ENCODE measurements at places on chromosomes 1 and 21.

DNA sequence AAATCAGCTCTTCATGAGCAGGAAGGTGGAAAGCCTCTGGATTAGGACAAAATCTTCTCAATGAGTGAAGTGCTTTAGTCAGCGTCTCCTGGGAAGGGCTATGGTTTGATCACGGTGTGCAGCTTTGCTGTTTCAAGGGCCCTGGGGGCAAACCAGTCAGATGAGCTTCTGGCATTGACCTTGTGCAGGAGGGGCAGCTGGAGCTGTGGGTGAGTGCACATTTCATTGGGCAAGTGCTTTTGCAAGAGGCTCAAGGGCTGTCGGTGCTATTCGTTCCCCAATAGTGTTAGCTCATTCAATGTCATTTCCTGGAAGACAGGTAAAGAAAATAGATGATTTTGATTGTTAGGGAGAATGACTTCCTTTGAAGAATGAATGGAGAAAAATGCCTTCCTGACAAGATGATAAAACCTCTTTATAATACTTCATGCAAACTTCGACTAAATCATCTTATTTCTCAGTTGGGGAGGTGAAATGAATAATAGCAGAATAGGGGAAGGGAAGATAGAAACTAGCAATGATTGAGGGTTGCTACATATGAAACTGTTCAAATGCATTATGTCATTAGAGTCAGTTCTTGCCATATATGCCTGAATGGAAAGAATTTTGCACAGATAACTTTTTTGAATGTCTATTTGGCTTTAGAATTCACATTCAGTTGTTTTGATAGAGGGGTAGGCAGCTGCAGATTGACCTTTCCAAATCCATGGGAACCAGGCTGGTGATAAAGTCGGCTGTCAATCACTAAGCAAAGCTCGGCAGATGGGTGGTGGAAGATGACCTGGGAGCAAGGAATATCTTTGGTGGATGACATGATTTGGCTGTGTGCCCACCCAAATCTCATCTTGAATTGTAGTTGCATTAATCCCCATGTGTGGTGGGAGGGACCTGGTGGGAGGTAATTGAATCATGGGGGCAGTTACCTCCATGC, 12.9 kb upstream of the DISC1 start:
- DNase-seq, result no peak

- no peak for DNase-seq
Measured at GRCh38 chr1:110067893-110068645, 2.4 kb downstream of the ALX3 start.

GRCh38 chr1:41812051-41812450, 106.7 kb downstream of the HIVEP3 start:
- DNase-seq, result no peak

- no peak for DNase-seq
Measured at GRCh38 chr21:46049890-46050667, 47.8 kb upstream of the COL6A2 start.

DNA sequence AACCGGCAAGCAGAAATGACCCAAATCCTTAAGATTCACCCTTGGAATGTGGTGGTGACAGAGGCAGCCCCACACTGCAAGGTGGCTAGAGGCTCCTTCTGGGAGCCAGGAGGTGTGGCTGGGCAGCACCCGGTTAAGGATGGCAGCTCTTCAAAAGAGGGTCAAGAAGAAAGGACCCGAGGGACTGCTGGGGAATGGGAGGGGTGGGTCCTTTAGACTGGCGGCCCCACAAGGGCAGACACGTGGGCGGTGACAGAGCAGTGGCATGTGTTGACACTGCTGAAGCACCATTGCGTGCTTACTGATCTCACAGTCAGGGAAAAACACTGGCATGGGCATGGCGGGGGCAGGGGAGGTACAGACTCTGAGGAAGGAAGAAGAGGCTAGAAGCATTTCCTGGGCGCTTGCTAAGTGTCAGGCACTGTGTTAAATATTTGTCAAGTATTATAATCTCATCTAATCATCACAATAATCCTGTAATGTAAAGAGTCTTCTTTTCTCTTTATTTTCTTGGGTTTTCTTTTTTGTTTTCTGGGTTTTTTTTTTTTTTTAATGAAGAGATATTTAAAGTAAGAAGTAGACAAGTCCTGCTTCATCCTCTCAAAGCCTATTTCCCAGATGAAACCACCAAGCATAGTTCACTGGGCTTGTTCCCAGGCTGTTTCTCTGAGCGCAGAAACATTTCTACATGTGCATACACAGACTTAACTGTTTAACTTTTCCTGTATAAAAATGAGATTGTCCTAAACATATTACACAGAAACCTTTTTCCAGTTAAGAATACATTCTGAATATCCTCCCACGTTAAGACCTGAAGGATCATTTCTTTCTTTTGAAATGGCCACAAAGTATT, 165.8 kb upstream of the EDN2 start:
- peak; percentile 58 for DNase-seq

DNA sequence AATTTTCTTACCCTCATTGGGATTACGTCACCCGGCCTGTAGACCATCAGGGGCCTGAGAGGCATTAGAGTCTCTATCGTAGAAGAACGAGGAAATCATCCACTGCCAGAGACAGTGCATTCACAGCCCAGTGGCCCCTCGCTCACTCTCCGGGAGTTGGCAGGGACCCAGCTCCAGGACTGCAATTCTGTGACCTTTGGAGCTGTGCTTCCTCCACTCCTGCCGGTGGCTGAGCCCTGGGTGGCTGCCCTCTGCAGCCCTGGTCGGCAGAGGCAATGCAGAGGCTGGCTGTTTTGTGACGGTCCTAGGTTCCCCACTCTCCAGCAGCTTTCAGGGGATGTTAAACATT, 12.7 kb downstream of the SLC37A1 start:
- DNase-seq, result peak; percentile 50

- DNase-seq, result peak; percentile 38
Measured at GRCh38 chr1:205541161-205541886, 36.9 kb downstream of the CDK18 start.

- no peak for DNase-seq
Measured at GRCh38 chr1:24567792-24568388, 12.0 kb downstream of the NCMAP start.

- no peak for DNase-seq
Measured at GRCh38 chr1:8667869-8668594, 149.4 kb downstream of the RERE start.

DNA sequence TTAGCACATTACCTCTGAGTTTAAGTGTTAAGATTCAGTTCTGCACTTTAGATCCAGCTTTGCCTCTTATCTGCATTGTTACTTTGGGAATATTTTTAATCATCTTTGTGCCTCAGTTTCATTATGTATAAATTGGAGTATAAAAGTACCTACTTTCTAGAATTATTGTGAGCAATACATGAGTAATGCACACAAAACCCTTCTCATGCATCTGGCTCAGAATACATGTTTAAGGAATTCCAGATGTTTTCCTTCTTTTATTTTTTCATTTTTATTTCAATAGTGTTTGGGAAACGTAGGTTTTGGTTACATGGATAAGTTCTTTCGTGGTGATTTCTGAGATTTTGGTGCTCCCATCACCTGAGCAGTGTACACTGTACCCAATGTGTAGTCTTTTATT, 14.2 kb downstream of the C8A start:
- no peak for DNase-seq

DNA sequence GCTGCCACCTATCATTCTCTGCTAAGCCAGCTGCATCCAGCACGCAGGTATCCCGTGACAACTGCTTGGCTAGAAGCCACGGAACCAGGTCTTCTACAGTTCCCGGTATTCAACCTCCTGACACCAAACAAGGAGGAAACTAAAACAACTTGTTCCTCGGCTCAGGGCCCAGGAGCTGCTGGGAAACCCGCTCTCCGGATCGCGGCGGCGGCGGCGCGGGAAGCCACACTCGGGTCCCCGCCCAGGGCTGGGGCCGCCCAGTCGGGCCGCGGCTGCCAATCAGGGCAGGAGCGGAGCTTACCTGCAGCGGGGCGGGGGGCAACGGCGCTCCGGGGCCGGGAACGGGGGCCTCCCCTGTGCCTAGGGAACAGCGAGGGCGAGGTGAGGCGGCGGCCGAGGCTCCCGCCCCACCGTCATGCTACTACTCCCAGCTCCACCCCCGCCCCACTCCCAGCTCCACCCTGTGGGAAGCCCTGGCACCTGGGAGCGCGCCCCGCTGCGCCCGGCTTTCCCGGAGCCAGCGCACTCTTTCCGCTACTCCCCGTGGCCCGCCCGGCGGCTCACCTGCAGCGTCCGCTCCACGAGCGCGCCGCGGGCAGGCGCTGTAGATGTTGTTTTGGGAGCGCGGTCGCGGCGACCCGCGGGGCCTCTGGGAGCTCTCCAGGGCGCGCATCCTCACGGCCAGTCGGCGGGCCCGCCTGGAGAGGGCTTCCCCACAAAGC, 12.1 kb downstream of the IL24 start:
- DNase-seq, result peak; percentile 80

- no peak for DNase-seq
Measured at GRCh38 chr1:20950679-20951078, 163.6 kb upstream of the HP1BP3 start.

DNA sequence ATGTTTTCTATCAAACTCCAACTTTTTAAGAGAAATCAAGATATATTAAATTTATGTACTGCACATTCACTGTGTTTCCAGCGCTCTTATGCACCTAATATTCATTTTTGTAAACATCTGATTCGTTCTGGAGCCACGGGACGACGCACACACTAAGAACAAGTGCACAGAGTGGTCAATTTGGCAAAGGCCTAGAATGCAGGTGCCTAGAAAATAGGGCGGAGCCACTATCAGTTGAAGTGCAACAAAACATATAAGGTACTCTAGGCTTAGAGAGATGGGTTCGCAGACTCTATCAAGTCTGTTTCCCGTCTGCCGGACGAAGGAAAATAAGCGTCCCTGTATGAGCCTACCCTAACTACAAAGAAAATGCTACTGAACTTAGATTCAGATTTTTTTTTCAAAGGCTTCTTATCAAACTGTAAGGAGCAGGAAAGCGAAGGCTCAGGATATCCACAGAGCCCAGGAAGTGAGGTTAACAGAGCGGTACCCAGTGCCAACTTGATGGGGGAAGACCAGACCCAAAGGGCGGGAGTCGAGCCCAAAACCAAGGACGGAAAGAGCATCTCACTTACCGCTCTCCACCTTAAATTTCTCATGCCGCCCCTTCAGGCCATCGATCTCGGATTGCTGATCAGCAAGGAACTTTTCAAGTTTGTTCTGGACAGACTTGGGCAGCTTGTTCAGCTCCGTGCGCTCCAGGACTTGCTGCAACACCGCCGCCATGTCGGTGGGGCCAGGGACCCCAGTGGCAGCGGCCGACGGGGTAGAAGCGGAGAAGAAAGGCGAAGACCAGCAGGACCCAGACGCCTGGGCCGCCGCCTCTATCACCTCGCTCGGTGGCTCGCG, 526 bp downstream of the TPR start:
- no peak for DNase-seq

DNA sequence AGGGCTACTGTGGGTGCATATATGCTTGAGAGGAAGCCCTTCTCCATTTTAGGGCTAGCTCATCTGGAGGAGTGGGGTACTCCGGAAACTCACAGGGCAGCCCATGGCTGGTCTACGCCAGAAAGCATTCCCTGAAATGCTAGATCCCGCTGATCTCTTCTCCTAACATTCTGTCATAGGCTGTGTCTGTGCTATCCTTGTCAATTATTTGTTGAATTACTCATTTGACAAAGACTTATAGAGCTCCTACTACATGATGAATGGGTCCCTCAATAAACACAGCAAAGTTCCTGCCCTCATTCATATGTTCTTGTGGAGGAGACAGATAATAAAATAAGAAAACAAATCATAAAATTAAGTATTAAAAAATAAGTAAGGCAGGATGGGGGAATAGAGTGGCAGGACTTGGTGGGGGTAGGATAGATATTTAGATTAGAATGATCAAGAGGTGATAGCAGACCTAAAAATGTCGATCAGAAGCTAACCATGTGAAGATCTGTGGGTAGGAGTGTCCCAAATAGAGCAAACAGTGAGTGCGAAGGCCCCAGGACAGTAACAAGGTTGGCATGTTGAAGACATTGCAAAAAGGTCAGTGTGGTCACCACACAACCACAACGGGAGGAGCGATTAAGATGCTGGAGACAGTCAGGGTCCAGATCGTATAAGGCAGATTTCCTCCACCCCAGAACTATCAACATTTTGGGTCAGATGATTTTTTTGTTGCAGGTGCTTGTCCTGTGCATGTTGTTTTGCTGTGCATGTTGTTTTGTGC, 13.2 kb downstream of the NGF start:
- DNase-seq, result no peak

GRCh38 chr1:192284927-192285326, 31.9 kb upstream of the RGS21 start:
- DNase-seq, result no peak

DNA sequence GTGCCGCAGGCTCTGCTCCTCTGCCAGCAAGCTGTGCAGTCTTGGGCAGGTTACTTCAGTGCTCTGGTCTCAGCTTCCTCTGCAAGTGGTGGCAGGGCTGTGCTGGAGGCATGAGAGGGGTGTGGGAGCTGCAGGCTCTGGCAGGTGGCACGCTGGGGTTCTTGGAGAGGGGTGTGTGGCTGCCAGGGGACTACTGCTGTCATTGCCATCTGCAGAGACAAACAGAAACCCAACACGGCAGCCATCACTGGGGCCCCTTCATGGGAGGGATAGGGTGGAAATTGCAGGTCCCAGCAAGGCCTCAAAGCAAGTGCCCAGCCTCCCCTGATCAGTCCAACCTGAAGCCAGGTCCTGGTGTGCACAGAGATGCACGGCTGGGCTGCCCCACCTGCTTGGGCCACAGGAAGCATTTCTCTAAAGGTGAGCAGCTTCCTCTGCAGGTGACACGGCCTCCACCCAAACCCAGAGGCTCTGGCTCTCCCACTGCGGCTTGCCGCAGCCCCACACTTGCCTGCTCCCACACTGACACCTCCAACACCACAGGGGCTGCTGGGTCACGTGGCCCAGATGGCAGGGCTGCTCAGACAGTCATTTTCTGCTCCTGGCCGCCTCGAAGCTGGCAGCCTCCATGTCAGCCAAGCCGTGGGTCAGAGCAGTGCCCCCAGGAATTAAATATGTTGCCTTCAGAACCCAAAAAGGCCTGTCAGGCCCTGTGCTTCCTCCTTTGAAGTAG, 4.1 kb upstream of the COL6A2 start:
- no peak for DNase-seq

GRCh38 chr1:227891955-227892488, 55.7 kb downstream of the WNT9A start:
- DNase-seq, result no peak

DNA sequence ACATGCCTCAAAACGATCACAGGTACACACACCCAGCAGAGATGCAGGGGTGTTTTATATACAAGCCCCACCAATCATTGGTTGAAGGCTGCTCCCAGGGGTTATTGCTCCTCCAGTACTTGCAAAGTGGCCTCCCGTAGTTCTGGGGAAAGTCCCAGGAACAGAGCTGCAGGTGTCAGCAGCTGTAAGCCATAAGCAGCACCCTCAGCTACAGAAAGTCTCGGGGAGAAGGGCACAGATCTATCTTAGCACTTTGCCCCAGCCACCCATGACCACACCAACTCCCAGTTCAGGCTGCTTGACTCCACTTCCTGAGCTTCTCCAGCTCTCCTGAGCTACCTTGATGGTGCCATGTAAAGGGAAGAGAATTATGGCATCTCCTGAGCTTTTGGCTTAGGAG, 222.7 kb upstream of the GJB5 start:
- DNase-seq, result no peak

DNA sequence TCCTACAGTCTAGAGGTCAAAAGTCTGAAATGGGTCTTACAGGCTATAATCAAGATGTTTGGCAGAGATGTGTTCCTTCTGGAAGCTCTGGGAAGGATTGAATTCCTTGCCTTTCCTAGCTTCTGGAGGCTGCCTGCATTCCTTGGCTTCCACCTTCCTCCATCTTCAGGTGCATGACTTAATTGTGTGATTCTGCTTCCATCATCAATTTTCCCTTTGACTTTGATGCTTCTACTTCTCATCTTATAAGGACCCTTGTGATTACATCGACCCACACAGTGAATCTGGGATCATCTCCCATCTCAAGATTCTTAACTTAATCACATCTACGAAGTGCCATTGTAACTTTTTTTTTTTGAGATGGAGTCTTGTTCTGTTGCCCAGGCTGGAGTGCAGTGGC, 111.4 kb downstream of the UCK2 start:
- no peak for DNase-seq
